ENCODE measurements at places on chromosomes 4 and X. TPM values are rescaled to one million over a fixed set of nuclear protein-coding genes. Genes with fewer than 3 reads are reported as not detected.

SMIM31 gene
- total RNA-seq: not detected

CXCL9 gene
- not detected for total RNA-seq

- no peak overlapping the region for H3K4me3 ChIP-seq
- peaks cover 4% of the 10 kb centered on the region for H3K36me3 ChIP-seq
- peaks cover 1% of the 10 kb centered on the region for H3K27me3 ChIP-seq
- no peak overlapping the region for H3K27ac ChIP-seq
- no peak for DNase-seq
Observed at GRCh38 chrX:330726-331150, 12.1 kb upstream of the GTPBP6 start.

DNA sequence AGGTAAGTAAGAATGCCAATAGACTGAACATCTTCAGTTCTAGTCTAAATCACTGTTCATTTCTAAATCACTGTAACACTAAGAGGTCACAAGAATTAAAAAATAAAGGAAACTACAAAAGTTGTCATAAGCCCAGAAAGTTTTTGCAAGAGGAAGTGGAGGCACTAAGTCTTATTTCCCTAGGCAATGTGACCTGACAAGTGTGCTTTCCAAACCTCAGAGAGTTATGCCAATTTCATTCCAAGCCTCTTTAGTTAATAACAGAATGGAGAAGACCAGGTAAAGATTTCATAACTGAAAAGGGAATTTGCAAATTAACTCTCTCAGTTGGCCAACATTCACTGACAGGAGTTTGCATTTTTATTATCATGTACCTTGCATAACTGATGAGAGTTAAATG is 40.5 kb downstream of the BBS12 start:
- no peaks in the 10 kb centered on the region for H3K4me1 ChIP-seq
- H3K27me3 ChIP-seq: no peaks in the 10 kb centered on the region
- H3K4me3 ChIP-seq: no peak overlapping the region
- DNase-seq: no peak
- H3K27ac ChIP-seq: no peak overlapping the region

GRCh38 chrX:110448459-110448858 is 89.8 kb downstream of the RTL9 start:
- H3K36me3 ChIP-seq: no peaks in the 10 kb centered on the region
- no peaks in the 10 kb centered on the region for H3K4me1 ChIP-seq
- H3K27ac ChIP-seq: no peak overlapping the region
- no peak overlapping the region for H3K4me3 ChIP-seq
- no peak for DNase-seq
- H3K27me3 ChIP-seq: peaks cover 3% of the 10 kb centered on the region

COX7B2 gene
- total RNA-seq: not detected

MAML3 gene
- 2.6 TPM for total RNA-seq

DNA sequence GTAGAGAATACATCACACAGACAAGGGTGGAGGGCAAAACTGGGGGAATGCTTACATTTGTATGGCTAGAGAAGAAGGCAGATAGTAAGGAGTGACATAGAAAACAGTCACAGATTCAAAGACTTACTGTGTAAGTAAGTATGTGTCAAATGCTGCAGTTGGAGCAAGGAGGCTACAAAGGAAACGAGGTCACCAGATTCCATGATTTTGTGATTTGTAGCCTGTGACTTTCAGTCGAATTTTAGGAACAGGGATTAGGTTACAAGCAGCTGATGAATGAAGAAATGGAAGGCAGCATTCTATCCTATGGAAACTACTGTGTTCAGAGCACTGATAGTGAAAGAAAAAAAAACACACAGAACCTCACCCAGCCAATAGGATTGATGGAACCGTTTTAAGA is 407.9 kb downstream of the IL15 start:
- peaks cover 17% of the 10 kb centered on the region for H3K36me3 ChIP-seq
- no peak overlapping the region for H3K4me3 ChIP-seq
- peaks cover 7% of the 10 kb centered on the region for H3K4me1 ChIP-seq
- no peak for DNase-seq

GRCh38 chr4:128416921-128417320 is 129.3 kb upstream of the PGRMC2 start:
- H3K27me3 ChIP-seq: no peaks in the 10 kb centered on the region
- no peak for DNase-seq
- no peaks in the 10 kb centered on the region for H3K36me3 ChIP-seq
- no peak overlapping the region for H3K4me3 ChIP-seq

GRCh38 chr4:4564522-4564921 is 22.7 kb upstream of the STX18 start:
- no peaks in the 10 kb centered on the region for H3K27me3 ChIP-seq
- no peak overlapping the region for H3K27ac ChIP-seq
- no peak overlapping the region for H3K4me3 ChIP-seq
- peaks cover 6% of the 10 kb centered on the region for H3K4me1 ChIP-seq
- peaks cover 2% of the 10 kb centered on the region for H3K36me3 ChIP-seq
- DNase-seq: no peak

- H3K27ac ChIP-seq: no peak overlapping the region
- H3K27me3 ChIP-seq: no peaks in the 10 kb centered on the region
- no peaks in the 10 kb centered on the region for H3K4me1 ChIP-seq
- H3K4me3 ChIP-seq: no peak overlapping the region
- DNase-seq: no peak
Observed at GRCh38 chrX:1946974-1947373, 332.1 kb downstream of the ASMT start.

TFDP3 gene
- not detected for total RNA-seq

GRCh38 chr4:154559494-154560418 is 3.1 kb upstream of the FGB start:
- no peak overlapping the region for H3K4me3 ChIP-seq
- no peak for DNase-seq
- H3K27me3 ChIP-seq: peaks cover 7% of the 10 kb centered on the region
- no peak overlapping the region for H3K27ac ChIP-seq
- no peaks in the 10 kb centered on the region for H3K4me1 ChIP-seq

IBSP gene
- total RNA-seq: not detected

DNA sequence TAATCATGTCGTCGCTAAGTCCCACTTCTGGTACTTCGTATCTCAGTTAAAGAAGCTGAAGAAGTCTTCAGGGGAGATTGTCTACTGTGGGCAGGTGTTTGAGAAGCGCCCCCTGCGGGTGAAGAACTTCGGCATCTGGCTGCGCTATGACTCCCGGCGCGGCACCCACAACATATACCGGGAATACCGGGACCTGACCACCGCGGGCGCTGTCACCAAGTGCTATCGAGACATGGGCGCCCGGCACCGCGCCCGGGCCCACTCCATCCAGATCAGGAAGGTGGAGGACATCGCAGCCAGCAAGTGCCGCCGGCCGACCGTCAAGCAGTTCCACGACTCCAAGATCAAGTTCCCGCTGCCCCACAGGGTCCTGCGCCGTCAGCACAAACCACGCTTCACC is 11.3 kb downstream of the PNCK start:
- no peak overlapping the region for H3K27ac ChIP-seq
- no peaks in the 10 kb centered on the region for H3K36me3 ChIP-seq
- peaks cover 4% of the 10 kb centered on the region for H3K4me1 ChIP-seq
- peak; percentile 51 for DNase-seq
- peaks cover 36% of the 10 kb centered on the region for H3K27me3 ChIP-seq

- H3K27ac ChIP-seq: no peak overlapping the region
- H3K27me3 ChIP-seq: no peaks in the 10 kb centered on the region
- no peaks in the 10 kb centered on the region for H3K4me1 ChIP-seq
- no peaks in the 10 kb centered on the region for H3K36me3 ChIP-seq
- DNase-seq: no peak
- H3K4me3 ChIP-seq: no peak overlapping the region
Observed at GRCh38 chr4:138510053-138510452, 267.9 kb upstream of the SLC7A11 start.

- peaks cover 6% of the 10 kb centered on the region for H3K27me3 ChIP-seq
- H3K4me1 ChIP-seq: peaks cover 35% of the 10 kb centered on the region
- DNase-seq: no peak
- H3K4me3 ChIP-seq: no peak overlapping the region
Observed at GRCh38 chr4:153652051-153652784, 31.9 kb upstream of the TLR2 start.

DNA sequence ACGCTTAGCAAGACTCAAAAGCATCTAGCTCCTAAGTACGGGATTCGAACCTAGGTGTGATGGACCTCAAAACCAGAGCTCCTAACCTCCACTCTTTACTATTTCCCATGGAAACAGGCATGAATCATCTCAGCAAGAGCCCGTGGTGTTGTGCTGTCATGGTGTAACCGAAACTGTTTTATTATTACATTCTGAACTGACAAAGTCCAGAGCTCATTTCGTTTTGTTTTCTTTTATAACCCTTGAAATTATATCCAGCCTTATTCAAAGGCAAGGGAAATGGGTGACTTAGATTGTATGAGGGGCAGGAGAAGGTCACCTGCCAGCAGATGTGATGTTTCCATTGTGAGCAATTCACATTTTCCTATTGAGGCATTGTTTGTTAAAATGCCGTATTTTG is 301.1 kb downstream of the FRMPD4 start:
- H3K4me1 ChIP-seq: peaks cover 6% of the 10 kb centered on the region
- DNase-seq: no peak
- H3K36me3 ChIP-seq: no peaks in the 10 kb centered on the region
- no peaks in the 10 kb centered on the region for H3K27me3 ChIP-seq
- H3K27ac ChIP-seq: no peak overlapping the region

PCDH10 gene
- total RNA-seq: not detected

DNA sequence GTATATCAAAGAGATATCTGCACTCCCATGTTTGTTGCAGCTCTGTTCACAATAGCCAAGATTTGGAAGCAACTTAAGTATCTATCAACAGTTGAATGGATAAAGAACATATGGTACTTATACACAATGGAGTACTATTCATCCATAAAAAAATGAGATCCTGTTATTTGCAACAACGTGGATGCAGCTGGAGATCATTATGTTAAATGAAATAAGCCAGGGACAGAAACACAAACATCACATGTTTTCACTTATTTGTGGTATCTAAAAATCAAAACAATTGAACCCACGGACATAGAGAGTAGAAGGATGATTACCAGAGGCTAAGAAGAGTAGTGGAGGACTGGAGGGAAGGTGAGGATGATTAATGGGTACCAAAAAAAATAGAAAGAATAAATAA is 14.2 kb downstream of the IQCM start:
- no peak for DNase-seq
- H3K27ac ChIP-seq: no peak overlapping the region
- no peaks in the 10 kb centered on the region for H3K36me3 ChIP-seq
- H3K4me3 ChIP-seq: no peak overlapping the region
- H3K27me3 ChIP-seq: no peaks in the 10 kb centered on the region
- H3K4me1 ChIP-seq: no peaks in the 10 kb centered on the region

CCNA2 gene
- total RNA-seq: 104 TPM

DNA sequence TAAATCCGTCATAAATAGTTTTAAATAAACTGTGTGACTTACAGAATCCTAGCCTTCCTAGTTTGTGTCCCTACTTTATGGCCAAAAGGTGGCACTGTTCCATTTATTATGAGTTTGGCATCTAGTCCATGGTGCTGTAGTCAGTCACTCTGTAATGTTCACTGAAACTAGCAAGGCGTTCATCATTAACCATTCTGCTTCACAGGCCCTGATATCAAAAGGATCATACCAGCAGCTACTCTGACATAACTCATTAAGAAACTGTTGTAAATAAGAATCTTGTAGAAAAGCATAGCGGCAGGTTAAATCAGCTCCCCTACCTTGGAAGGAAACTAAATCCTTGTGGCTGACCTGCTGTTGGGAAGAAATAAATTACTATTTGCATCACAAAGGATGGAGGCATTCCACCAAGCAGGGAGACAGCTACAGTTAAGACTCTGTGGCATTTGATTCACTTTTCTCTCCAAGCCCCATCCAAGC is 919.6 kb upstream of the DIAPH2 start:
- no peak overlapping the region for H3K4me3 ChIP-seq
- no peak for DNase-seq
- no peaks in the 10 kb centered on the region for H3K27me3 ChIP-seq
- H3K27ac ChIP-seq: no peak overlapping the region
- no peaks in the 10 kb centered on the region for H3K4me1 ChIP-seq

DNA sequence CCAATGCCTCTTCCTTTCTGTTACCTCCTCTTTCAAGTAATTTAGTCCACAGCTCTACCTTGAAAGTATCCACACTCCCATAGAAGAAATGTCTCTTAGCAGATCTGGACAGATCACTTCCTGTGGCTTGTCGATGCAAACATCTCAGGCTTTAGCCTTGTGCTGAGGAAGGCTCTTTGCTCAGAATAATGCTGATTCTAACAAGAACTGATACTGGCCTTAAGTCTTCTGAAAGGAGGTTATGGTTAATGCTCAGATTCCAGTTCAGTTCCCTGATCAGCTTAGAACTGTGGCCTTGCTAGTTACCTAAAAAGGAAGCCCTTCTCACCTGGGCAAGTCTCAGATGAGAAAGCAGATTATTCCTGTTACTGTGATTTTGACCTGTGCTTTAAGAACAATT is 230.1 kb upstream of the FAT4 start:
- H3K36me3 ChIP-seq: no peaks in the 10 kb centered on the region
- H3K27ac ChIP-seq: no peak overlapping the region
- H3K27me3 ChIP-seq: no peaks in the 10 kb centered on the region
- no peak for DNase-seq
- no peaks in the 10 kb centered on the region for H3K4me1 ChIP-seq
- H3K4me3 ChIP-seq: no peak overlapping the region

DNA sequence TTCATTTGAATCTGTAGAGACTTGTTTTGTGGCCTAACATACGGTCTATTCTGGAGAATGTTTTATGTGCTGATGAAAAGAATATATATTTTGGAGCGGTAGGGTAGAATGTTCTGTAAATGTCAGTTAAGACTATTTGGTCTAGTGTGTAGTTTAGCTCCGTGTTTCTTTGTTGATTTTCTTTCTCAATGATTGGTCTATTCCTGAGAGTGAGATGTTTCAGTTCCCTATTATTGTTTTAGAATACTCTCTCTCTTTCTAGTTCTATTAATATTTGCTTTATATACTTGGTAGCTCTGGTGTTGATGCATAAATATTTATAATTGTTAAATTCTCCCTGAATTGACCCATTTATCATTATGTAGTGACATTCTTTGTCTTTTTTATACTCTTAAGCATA is 236.5 kb downstream of the GLUD2 start:
- no peak for DNase-seq
- no peak overlapping the region for H3K4me3 ChIP-seq
- H3K27me3 ChIP-seq: no peaks in the 10 kb centered on the region
- no peak overlapping the region for H3K27ac ChIP-seq

SYTL5 gene
- total RNA-seq: not detected

GRCh38 chr4:87316961-87317360 is 5.7 kb downstream of the HSD17B13 start:
- H3K27me3 ChIP-seq: no peaks in the 10 kb centered on the region
- no peak overlapping the region for H3K4me3 ChIP-seq
- no peak for DNase-seq
- H3K36me3 ChIP-seq: no peaks in the 10 kb centered on the region
- H3K4me1 ChIP-seq: peaks cover 3% of the 10 kb centered on the region

UVSSA gene
- 22.3 TPM for total RNA-seq

GRCh38 chr4:186725469-186726425 is 2.1 kb upstream of the FAT1 start:
- peaks cover 12% of the 10 kb centered on the region for H3K36me3 ChIP-seq
- DNase-seq: no peak
- H3K4me3 ChIP-seq: peak overlapping the region; percentile 7
- H3K4me1 ChIP-seq: peaks cover 10% of the 10 kb centered on the region
- H3K27ac ChIP-seq: peak overlapping the region; percentile 56
- H3K27me3 ChIP-seq: peaks cover 45% of the 10 kb centered on the region

DNA sequence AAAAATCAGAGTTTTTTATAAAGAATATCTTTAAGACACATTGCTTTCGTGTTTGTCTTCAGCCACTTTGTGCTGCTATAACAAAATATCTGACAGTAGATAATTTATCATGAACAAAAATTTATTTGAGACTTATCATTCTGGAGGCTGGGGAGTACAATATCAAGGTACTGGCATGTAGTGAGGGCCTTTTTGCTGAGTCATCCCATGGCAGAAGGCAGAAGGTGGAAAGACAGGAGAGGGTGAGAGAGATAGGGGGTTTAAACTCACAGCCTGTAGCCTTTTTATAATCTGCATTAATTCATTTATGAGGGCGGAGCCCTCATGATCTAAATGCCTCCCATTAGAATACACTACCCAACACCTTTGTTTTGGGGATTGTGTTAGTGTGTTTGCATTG is 431.2 kb upstream of the FAM47C start:
- no peak for DNase-seq
- no peaks in the 10 kb centered on the region for H3K27me3 ChIP-seq
